ENCODE measurements at places on chromosomes 11 and 22. TPM values are rescaled to one million over a fixed set of nuclear protein-coding genes. Genes with fewer than 3 reads are reported as not detected.

DNA sequence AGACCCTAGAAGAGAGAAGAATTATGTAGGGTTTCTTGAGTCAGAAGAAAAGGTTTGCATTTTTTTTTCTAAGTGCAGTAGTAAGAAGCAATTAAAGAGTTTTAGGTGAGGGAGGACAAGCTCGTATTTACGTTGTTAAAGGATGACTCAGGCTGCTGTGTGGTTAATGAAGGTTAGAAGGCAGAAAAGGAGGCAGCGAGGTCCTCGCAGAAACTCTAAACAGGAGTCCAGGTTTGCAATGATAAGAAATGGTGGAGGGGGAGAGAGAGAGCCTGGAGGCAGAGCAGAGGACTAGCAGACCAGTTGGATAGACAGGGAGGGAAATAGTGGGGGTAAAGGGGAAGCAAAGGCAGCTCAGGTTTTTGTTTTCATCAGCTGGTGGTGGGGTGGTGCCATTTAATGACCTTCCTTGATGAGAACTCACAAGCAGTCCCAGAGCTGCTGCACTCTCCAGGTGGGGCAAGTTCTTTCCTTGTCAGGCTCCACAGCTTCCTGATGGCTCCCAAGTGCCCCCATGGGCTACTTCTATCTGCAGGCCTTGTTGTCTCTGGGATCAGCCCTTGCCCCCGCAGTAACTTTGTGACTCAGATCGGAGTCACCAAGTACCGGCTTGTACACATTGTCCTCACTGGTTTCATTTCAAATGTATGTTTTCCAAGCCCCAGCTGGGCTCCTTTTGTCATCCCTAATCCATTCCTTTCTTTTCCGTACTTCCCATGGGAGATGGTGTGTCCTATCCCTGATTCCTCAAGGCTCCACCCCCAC lies 8.3 kb upstream of the INSC start:
- DNase-seq: no peak

DNA sequence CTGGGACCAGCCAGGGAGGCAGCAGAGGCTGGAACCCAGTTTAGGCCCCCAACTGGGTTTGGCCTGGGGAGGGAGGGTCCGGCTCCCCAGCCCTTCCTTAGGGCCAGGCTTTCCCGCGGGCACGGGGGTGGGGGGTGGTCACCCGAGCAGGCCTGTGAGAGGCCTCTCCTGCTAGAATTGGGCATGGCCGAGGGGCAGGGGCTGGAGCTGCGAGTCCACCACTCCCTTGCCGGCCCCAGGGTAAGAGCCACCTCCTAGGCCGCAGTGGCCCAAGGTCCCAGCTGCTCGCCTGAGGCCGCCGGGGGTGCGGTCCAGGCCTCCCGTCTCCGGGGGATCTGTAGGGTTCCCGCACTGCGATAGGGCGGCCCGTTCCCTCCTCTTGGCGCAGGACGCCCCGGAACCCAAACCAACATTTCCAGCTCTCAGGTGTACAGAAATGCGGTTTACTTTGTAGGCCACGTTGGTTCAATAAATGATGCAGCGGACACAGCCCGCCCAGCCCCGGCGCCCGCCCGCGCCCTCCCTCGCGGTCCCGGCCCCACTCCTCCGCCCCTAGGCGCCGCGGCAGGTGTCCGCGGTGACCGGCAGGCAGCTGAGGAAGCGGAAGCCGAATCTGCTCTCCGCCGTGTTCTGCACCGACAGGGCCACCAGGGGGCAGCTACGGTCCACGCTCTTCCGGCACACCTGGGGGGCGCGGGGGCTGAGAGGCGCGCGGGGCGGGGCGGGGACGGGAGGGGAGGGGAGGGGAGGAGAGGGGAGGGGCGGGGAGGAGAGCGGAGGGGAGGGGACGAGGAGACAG lies 5.9 kb downstream of the LMNTD2 start:
- no peak for DNase-seq

The TBX10 gene
- not detected for polyA plus RNA-seq

GRCh38 chr11:95344932-95345642 lies 114.1 kb upstream of the SESN3 start:
- DNase-seq: no peak

The DEFB131B gene
- 1.5 TPM for polyA plus RNA-seq

The TBC1D10A gene
- 15.8 TPM for polyA plus RNA-seq

GRCh38 chr11:94217705-94218104 lies 86.7 kb upstream of the IZUMO1R start:
- DNase-seq: no peak

DNA sequence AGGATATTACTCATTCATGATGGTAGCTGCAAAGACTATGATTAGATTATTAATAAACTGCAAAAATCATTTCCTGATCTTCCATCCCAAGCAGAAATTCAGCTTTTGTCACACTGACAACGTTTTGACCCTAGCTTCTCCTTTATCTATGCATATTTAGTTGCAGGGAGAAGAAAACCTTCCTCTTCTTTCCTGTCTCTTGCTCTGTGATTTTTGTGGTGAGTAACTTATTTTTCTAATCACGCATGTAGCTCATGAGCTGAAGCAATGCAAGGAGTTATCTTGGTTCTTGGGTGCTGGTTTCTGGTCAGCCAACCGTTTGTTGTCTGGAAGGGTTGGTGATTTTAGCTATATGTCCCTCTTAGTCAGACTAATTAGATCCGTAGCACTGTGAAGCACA lies 56.4 kb downstream of the FDX1 start:
- DNase-seq: no peak

- no peak for DNase-seq
These were observed 30.9 kb upstream of the FLI1 start for GRCh38 chr11:128662960-128663359.

Measured in right lung (tissue), 10 donors.